Cortex of kidney (tissue), 1 donor: ENCODE measurements at places on chromosomes 4 and X.

DNA sequence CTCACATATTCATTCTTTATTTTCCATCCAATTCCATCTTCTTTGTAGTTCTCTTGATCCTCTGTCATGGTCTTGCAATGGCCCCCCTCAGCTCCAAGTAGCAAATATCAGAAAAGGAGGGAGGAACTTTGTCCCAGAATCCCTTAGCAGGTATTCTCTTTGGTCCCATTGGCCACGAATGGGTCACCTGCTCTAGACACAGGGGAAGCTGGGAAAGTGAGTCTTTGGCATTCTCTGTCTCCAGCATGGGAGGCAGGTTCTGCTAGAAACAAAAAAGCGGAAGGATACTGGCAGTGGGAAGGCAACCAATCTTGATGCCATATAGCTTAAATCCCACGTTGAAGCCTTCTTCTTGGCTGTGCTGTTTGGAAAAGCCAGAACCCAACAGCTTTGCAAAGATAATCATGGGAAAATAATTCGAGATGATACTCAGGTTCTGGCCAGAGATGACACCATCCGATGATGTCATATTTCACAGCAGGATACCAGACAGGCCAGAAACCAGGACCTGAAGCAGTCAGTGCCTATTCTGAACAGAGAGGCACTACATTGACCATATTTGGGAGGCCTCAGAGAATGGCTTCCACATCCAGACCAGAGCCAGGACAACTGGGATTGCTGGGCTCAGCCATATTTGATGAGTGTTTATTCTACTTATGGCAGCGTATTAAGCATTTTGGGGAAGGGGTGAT is 110.4 kb upstream of the ATXN3L start:
- no peak for DNase-seq

DNA sequence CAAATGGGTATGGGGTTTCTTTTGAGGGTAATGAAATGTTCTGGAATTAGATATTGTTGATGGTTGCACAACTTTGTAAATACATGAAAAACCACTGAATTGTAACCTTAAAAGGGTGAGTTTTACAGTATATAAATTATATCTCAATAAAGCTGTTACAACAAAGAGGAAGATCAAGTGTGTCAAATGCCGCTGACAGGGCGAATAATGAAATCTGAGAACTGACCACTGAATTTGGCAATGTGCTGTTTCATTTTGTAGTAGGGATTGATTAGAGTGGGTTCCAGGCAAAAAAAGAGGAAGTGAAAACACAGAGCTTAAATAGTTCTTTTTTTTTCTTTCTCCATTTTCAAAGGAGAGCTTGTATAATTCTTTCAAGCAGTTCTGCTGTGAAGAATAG is 161.1 kb upstream of the NAP1L5 start:
- DNase-seq: no peak

DNA sequence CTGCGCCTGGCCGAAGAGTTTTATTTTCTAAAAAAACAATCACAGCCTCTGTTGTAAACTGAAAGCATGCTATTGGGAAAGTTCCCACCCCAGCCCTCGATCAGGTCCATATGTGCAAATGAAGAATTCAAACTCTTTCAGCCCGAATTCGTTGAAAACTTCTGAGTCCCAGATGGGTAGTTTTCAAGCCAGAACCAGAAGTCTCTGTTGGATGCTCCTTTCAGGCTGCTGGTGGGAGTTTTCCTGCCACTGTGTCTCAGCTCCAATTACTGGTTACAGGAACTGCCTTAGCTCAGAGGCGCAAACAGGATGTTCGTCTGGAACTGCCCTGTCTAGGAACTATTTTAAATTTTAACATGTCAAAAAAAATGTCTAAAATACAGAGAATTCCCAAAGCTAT is 9.3 kb upstream of the ALG13 start:
- DNase-seq: no peak

- DNase-seq: no peak
Measured at GRCh38 chrX:132481449-132481848, 7.4 kb downstream of the MBNL3 start.

GRCh38 chr4:154124539-154125255 is 335.8 kb upstream of the SFRP2 start:
- no peak for DNase-seq

GRCh38 chr4:144575181-144575580 is 70.8 kb upstream of the HHIP start:
- DNase-seq: no peak

- no peak for DNase-seq
Measured at GRCh38 chr4:1382776-1383727, 23.2 kb downstream of the NKX1-1 start.

DNA sequence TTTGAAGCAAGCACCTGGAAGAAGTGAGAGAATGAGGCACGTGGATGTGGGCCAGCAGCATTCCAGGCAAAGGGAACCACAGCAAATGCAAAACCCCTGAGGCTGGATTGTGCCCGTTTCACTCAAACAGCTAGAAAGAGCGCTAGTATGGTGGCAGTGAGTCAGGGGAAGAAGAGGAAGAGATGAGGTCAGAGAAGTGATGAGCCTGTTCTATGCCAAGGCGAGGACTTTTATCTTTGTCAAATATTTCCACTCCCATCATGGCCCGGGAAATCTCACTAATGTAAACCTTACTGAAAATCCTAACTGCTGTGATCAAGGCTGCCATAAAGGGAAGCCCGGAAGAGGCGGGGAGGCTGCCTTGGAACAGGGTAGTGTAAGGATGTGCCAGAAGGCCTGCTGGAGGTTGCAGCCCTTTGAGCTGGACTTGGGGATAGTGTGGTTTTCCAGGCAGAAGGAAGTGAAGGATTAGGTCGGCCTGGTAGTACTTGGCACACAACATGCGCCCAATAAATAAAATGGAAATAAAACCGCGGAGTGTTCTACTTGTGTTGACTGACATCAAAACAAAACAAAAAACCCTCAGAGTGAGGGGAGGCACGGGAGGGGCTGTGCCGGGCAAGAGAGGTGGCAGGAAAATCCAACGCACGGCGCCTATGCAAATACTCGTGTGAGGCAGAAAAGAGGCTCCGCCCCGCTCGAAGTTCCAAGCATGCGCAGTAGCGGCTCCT is 1.2 kb upstream of the CDK16 start:
- peak; percentile 4 for DNase-seq

DNA sequence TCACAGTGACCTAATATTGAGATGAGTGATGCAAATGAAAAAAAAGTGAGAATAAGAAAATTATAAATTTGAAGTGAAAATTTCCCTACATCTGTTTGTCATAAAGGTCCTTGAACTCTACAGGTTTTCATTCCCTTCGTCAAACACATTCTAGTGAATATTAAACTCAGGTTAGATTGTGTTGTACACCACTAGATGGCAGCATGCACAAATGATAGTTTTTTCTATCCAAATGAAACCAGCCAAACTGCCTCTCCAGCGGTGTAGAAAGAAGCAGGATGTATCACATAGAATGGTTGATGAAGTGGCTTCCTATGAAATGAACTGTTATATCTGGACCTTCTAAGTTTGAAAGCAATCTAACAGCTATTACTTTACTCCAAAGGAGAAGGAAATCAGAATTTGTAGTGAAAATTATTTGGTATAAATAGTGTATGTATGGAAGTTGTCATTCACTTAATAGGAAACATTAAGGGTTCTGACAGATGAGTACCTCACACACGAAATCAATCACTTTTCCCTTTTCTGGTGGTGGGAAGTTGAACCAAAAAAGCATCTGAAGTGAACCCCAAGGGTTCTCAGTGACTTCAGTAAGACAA is 382.7 kb downstream of the UNC5C start:
- DNase-seq: no peak

DNA sequence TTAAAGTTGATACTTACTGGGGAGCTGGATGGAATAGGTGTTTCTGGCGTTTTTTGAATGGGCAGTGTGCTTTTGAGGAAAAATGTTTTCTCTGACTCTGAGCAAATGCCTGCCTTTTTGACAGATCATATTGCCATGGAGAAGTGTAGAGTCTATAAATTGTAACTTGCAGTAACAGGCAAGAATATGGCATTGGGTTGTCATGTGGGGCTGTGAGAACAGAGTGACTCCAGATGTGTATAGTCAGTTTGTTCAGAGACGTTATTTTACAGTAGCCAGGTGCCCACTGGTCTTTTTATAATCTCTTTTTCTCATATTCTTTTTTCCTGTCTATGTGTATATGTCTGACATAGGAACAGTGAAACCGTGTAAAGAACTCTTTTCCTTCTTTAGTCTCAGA is 40.8 kb downstream of the RAPGEF2 start:
- DNase-seq: no peak

- DNase-seq: no peak
Measured at GRCh38 chrX:44891642-44892041, 18.7 kb downstream of the KDM6A start.

DNA sequence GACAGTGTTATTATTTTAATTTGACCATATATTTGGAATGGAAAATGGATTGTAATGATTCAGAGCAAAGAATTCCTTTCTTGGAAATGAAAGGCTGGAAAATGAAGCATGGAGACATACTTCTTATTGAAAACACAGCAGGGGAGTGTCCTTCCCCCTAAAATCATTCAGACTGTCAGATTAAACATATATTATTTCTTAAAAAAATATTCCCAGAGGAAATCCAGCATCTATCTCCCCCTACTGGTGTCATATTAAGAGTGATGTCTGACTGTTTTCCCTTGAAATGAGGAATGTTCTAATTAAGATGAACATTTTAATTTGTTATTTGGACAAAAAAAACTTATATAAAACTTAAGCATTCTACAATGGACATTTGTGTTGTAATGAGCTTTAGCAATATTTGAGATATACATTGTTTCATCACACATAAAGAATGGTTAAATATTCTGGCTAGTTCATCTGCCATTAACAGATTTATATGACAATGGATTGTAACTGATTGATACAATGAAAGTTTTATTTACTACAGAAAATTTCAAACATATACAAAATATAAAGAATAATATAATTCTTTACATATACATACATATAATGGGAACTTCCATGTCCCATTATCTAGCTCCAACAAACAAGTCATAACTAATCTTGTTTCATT is 264.6 kb downstream of the SPRY1 start:
- no peak for DNase-seq

GRCh38 chr4:17760626-17761025 is 20.8 kb downstream of the FAM184B start:
- no peak for DNase-seq
